ENCODE measurements at places on chromosomes 6 and 20.

DNA sequence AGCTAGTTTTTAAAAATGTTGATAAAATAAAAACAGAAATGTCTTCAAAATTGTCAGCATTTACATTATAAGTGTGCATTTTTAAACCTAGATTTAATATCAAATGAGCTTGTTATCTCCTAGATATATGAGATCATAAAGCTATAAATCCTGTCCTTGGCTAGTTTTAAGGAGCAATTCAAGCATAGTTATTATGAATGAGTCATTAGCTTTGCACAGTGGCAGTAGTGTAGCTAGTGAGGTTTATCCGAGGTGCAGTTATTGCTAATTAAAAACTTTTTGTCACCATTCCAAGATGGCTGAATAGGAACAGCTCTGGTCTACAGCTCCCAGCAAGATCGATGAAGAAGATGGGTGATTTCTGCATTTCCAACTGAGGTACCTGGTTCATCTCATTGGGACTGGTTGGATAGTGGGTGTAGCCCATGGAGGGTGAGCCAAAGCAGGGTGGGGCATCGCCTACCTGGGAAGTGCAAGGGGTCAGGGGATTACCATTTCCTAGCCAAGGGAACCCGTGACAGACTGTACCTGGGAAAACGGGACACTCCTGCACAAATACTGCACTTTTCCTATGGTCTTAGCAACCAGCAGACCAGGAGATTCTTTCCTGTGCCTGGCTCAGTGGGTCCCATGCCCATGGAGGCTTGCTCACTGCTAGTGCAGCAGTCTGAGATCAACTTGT is 108.8 kb upstream of the SYNCRIP start:
- DNase-seq, result no peak

DNA sequence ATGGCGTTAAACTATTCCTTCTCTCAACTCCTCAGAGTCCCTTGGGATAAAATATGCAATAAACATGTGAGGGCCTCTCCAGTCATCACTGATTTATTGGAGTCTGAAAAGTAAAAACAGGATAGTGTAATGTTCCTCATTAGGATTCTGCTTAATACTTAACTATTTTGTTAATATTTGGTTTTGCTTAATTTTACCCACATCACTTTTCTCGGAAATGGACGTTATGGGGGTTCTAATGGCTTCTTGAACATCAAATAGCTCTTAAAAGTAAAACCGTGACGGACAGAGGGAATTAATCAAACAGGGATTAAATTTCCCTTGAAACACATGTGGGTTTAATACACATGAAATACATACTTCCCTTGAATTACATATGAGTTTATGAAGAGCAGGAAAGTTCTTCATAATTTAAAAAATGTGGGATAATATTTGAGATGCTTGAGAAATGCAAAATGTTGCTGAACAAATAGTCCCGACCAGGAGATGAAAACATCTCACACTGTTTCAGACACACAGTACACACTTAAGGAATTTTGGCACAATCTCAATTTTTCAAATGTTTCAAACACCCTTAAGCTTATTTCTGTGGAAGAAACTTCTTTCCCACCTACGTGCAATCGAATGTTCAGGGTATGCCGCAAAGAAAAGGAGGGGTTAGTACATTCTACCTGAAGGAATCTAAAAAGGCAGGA is 38.4 kb upstream of the EIF2S2 start:
- no peak for DNase-seq

GRCh38 chr20:37235065-37235464 is 26.5 kb downstream of the GHRH start:
- DNase-seq, result no peak

- no peak for DNase-seq
These were observed 134.7 kb downstream of the RCAN2 start for GRCh38 chr6:46356543-46356942.

GRCh38 chr6:75800708-75801505 is 51.9 kb downstream of the MYO6 start:
- DNase-seq, result no peak

- DNase-seq, result no peak
These were observed 21.1 kb upstream of the MRS2 start for GRCh38 chr6:24381476-24382219.

Data from AG20443 (cell line).